ENCODE measurements at places on chromosomes 2 and 18.

GRCh38 chr18:12848405-12848804 lies 35.6 kb downstream of the PTPN2 start:
- no peak for DNase-seq

- no peak for DNase-seq
These were observed 3.2 kb downstream of the GALNT5 start for GRCh38 chr2:157260533-157261198.

GRCh38 chr2:164458792-164459191 lies 162.5 kb downstream of the GRB14 start:
- no peak for DNase-seq

DNA sequence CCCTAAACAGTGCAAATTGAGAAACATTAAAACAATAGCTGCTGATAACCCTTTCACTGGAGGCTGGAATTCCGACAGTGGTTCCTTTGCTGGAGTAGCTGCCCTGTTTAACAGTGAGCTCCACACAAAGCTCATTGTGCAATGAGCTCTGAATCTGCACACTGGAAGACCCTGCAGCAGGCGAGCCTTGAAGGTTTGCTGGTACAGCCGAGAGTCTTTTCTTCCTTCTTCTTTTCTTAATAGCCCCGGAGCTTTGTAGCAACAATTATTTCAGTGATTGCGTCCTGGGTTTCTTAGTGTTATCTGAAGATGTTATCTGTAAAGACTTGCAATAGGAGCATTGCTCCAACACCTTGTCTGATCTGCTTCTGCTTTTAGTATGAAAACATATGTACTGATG lies 50.8 kb upstream of the CXCR4 start:
- DNase-seq = no peak

DNA sequence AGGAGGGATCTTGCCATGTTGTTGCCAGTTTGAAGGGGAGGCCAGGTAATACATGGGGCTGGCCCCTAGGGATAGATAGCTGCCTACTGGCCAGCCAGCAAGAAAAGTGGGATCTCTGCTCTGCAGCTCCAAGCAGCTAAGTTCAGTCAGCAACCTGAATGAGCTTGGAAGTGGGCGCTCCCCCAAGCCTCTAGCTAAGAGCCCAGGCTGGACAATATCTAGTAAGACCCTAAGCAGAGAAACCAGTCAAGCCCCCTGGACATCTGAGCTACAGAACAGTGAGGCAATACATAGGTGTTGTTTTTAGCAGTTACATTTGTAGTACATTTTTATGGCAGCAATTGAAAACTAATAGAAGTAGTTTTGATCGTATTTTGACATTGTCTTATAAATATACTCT lies 409.8 kb upstream of the SMIM21 start:
- no peak for DNase-seq

Data from astrocyte of the spinal cord (primary cell).